Activated gamma-delta T cell treated with anti-CD3 and anti-CD28 coated beads, Interleukin-2, amount 50 U/mL, for 16 hours (primary cell): ENCODE measurements at places on chromosomes 2 and 18.

DNA sequence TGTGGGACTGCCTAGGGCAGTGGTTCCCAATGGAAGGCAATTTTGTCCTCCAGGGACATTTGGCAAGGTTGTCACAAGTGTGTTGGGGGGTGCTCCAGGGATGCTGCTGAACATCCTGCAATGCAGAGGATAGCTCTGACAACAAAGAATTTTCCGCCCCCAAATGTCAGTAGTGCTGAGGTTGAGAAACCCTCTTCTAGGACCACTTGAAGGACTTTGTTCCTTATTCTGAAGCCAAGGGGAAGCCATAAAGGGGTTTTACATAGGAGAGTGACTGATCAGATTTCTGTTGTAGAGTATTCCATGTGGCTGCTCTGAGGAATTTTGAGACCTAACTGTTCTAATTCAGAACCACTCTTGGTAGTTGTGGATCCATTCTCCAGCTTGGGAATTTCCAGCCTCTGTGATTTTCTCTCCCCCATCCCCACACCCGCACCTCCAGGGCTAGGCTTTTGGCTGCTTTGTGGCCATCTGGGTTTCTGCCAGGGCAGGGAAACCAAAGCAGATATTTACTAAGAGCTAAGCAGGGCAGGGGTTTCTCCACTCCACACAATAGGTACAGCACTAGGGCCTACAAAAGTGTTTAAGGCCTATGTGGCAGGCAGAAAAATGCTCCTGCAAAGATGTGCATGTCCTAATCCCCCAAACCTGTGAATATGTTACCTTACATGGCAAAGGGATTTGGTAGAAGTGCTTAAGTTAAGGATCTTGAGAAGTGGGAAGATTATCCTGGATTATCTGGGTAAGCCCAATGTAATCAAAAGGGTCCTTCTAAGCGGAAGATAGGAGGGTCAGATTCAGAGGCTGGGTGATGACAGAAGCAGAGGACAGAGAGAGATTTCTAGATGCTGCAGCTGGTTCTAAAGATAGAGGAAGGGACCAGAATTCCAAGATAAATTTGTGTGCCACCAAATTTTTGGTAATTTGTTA is 135.4 kb downstream of the TMEM17 start:
- DNase-seq: no peak

DNA sequence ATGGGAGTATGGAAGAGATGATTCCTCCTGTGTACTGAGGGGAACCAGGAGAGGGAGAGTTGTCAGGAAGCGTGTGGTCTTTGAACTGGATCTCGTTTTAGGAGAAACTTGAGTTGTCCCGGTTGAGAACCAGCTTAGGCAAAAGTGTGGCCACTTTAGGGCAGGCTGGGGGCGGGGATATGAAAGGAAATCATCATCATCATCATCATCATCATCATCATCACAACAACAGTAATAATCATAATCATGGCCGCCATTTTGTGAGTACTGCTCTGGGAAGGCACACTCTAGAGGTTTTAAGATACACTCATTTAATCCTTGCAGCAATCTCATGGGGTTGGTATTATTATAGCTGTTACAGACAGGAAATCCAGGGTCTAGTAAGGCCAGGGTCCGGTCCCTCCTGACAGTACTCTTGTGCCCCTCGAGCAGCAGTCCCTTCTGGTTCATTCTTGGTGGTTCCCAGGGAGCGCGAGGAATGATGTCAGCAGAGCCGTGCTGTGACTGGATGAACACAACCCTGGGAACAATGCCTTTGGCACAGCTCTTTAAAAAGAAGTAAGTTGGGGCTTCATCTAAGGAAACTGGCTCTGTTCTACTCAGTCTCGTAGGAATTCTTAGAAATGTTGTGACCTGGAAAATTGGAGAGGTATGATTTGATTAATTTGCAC is 33.8 kb downstream of the PARD3B start:
- DNase-seq: no peak

- DNase-seq: no peak
These were observed 18.3 kb downstream of the DNPEP start for GRCh38 chr2:219369447-219369861.

DNA sequence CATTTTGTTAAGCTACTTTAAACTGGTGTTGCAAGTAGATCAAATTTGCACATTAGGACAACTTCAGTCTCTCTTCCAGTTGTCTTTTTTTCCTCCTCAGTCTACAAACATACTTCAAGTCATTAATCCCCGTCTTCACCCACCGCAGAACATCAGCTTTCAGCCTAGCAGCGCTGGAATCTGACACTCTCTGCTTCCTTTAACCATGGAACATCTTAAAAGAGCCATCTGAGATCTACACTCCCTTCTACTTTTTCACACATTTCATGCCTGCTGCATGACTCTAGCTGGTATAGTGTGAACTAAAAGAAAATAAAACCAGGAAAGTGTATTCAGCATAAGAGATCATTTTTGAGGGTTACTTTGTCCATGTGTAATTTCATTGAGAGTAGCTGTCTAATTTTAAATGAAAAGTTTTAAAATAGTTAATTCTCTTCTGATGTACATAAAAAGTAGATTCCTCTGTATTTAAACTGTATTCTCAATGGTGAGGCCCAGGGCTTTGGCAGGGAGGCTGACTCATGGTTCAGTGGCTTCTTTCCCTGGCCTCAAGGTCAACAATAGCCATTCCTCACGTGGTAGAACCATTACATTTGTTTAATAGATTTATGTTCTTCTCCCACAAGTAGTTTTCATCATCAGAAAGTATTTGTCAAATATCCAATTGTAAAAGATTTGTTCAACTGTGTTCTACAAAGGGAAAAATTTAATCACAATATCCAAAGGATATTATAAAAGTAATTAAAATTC is 16.5 kb downstream of the SGPP2 start:
- DNase-seq: no peak

GRCh38 chr18:44508474-44508873 is 172.2 kb upstream of the SETBP1 start:
- no peak for DNase-seq

DNA sequence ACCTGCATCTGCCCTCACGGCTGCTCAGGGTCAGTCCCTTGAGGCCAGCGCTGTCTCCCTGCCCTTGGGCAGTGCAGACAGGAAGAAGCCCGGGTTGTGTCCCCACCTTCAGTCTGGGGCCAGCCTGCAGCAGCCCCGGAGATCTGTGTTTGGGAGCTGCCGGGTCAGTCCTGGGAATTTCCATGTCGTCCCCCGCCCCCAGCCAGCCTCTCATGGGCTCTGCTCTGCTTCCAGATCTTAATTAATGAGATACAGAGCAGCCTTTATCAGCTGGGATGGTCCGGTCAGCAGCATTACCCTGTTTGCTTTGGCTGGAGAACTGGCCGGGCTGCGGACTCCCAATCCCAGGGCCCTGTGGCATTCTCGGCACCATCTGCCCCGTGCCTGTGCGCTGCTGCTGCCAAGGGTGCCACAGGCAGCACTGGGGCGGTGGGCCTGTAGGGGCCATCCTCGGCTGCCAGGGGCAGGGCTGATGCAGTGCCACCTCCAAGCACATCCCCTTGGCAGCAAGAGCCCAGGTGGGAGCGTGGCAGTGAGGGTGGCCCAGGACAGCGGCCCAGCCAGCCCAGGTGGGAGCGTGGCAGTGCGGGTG is 2.4 kb downstream of the BOK start:
- no peak for DNase-seq

GRCh38 chr2:215847718-215848117 is 165.6 kb downstream of the MREG start:
- no peak for DNase-seq

GRCh38 chr2:163713534-163714311 is 22.1 kb downstream of the FIGN start:
- no peak for DNase-seq

- no peak for DNase-seq
These were observed 21.8 kb downstream of the PDE1A start for GRCh38 chr2:182404975-182405561.

DNA sequence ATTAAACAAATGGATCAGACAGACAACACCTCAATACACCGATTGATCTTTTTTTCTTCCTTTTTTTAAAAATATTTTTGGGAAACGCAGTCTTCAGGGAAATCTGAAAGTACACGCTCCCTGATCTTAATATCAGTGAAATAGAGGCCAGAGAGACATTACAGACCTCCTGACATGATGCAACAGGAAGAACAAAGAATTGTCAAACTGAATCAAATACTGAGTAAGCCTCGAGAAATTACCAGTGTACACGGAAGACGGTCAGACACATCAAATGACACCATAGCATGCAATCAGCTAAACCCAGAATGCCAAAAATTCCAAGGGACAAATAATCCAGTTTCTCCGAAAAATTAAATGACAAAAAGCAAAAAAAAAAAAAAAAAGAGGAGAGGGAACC is 80.2 kb upstream of the NFU1 start:
- DNase-seq: no peak

DNA sequence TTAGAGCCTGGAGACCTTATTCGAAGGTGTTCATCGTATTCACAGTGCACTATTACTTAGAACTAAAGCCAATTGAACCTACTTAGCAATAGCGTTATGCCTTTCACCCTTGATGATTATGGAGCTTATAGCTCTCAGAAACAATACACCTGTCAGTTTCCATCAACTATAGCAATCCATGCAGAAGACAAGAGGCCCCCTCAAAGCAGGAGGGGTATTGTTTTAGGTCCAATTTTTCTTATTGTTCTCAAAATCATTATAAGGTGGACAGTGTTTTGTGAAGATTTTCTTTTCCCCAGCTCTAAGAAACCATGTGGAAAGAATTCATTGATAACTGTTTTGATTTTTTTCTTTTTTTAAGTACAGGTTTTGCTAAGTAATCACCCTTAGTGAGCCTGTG is 135.5 kb downstream of the MEIS1 start:
- DNase-seq: no peak

- no peak for DNase-seq
These were observed 53.4 kb downstream of the SPIRE1 start for GRCh38 chr18:12604445-12605007.

GRCh38 chr2:161004379-161004778 is 155.8 kb upstream of the TANK start:
- no peak for DNase-seq

DNA sequence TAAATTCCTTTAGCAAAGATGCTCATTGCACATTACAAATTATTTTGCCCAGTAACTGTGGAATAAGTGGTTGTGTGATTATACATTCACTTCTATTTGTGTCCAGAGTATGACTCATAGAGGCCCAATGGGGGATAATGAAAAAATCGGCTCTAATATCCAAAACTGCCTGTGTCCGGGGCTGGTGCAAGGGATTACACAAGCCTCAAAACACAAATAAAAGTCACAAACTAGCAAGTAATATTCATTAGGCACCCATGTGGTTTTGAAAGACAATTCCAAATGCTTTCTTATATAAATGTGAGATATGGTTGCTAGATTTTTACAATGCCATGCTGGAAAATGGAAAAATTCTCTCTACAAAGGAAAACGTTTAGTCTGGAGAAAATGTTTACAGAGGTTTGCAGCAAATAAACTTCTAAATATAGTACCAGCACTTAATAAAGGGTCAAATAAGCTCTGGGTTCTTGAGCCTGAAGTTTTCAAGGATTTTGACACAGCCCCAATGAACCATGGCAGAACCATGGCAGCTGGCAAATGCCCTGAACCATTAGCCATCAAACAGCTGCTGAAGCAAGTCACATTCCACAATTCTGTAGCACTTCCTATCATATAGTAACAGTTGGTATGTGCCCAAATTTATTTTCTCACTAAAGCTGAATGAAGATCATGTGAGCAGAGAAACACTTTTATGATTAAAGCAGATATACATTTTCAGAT is 40.5 kb downstream of the IRS1 start:
- no peak for DNase-seq

GRCh38 chr2:108912629-108912902 is 76.5 kb downstream of the EDAR start:
- no peak for DNase-seq

GRCh38 chr2:1674276-1674675 is 70.0 kb downstream of the PXDN start:
- DNase-seq: no peak

DNA sequence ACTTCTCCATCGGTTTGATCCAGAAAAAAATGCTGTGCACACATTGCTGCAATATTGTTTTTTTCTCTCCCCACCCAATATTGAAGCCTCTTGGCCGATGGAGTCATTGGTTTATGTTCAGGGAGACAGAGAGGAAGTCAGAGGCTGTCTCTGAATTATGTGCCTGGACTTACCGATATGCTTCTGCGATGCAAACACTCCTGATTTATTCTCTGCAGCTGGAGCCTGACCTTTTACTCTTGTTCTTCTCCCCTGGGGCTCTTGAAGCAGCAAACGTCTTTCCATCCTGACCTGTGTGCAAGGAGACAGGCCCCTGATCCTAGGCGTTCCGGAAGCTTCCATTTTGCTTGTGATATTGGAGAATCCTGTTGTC is 99.6 kb downstream of the PTGR3 start:
- DNase-seq: no peak

DNA sequence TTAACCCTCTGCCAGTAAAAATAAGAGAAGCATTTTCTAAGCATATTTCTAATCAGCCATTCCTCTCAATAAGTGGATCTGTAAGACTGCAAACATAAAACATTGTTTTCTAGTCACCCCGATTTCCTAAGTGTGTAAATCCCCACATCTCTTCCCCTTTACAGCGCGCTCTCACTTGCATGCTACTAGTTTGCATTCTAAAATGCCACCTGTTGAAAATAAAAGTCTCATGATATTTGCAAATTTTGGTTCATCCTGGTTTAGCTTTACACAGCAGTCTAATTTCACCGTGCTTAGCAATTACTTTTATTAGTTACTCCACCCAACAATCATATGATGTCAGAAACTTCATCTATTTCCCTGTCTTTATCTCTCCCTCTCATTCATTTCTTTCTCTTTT is 1230.7 kb upstream of the ZEB2 start:
- DNase-seq: no peak
